ENCODE measurements at places on chromosomes 7 and 10.
A peak's percentile ranks its signal among the peaks of the same experiment; 100 is the strongest.

- peak; percentile 2 for DNase-seq
Measured at GRCh38 chr10:15571575-15571974, 148.1 kb downstream of the ITGA8 start.

DNA sequence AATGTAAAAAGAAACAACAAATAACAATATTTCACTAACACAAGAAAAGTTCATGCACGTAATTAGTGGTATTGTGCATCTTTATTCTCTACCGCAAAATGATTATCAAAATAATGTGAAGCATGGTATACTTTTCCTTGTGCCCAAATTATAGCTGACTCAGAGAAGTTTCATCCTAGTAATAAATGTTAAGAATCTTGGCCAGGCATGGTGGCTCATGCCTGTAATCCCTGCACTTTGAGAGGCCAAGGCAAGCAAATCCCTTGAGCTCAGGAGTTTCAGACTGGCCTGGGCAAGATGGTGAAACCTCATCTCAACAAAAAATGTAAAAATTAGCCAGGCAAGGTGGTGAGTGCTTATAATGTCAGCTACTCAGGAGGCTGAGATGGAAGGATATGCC is 105.0 kb downstream of the KMT2C start:
- DNase-seq: no peak

DNA sequence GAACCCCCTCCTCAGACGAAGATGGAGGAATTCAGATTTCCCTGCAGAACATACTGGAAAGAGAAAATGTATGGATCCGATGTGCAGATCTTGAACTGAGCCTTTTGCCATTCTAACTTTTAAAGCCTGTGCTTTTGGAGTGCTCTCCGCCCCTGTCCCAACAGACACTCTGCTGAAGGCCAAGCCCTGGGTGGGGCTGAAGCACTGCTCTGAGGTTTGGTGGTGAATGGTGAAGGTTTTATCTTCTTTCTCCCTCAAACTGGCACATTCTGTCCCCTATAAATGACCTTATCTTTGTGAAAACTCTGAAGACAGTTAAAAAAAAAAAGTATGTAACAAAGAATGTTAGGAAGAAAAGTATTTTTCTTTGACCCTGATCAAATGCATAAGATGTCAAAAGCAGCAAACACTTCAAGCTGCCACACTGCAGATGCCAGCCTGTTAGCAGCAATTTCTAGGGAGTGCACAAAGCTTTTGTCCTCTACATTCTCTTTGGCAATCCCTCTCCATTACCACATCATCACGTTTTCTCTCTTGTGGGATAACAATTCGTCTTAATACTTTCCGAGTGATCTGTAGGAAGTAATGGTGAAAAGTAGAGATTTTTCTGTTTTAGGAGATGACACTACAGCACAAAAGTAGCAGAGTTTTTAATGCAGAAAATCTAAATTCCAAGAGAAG is 137.3 kb upstream of the CCDC6 start:
- no peak for DNase-seq

DNA sequence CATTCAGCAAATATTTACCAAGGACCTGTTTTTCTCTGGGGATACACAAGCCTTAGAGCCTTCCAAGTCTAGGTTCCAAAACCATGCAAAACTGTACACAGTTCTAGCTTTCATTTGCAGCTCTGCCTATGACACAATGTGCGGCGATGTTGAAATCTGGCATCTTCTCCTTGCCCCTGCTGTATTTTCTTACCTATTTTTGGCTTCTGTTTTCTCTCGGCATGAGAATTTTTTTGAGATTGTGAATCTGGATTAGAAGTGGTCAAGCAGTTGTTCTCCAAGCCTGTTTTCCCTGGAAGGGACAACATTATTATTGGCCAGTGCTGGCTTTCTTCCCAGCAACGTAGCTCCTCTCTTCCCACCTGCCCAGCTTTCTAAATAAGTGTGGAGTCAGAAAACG is 176.3 kb downstream of the CREB5 start:
- DNase-seq: no peak

GRCh38 chr10:124589491-124590041 is 127.9 kb downstream of the LHPP start:
- peak; percentile 35 for DNase-seq

- DNase-seq: no peak
Measured at GRCh38 chr7:132075515-132075914, 500.8 kb downstream of the PLXNA4 start.

- no peak for DNase-seq
Measured at GRCh38 chr7:30660331-30661255, 21.7 kb downstream of the CRHR2 start.

- DNase-seq: no peak
Measured at GRCh38 chr7:72925546-72926120, 738 bp downstream of the POM121 start.

DNA sequence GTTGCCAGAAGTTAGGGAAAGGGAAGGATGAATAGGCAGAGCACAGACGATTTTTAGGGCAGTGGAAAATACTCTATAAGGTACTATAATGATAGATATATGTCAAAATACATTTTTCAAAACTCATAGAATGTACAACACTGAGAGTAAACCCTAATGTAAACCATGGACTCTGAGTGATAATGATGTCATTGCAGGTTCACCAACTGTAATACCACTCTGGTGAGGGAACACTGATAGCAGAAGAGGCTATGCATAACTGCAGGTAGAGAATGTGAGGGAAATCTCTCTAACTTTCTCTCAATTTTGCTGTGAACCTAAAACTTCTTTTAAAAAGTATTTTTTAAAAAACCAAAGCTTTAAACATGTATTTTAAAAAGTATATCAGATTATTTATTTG is 22.1 kb downstream of the POT1 start:
- DNase-seq: no peak

DNA sequence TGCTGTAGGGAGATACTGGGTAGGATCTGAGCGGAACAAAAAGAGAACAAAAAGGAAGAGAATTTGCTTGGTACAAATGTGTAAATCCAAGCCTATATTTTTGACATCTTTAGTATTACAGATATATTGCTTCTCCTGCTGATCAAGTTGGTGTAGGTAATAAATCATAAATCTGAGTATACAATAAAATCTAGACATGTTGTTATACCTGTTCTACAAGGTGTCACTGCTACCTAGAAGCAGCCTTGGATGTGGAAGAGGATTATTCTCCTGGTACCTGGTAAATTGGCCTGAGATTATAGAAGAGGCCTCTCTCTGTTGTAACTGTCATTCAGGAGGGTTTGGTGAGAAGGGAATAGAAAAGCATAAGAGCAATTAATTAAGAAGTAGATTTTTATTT is 89.9 kb upstream of the LSM8 start:
- DNase-seq: no peak

- peak; percentile 36 for DNase-seq
Measured at GRCh38 chr10:88048312-88048711, 184.9 kb downstream of the PTEN start.

DNA sequence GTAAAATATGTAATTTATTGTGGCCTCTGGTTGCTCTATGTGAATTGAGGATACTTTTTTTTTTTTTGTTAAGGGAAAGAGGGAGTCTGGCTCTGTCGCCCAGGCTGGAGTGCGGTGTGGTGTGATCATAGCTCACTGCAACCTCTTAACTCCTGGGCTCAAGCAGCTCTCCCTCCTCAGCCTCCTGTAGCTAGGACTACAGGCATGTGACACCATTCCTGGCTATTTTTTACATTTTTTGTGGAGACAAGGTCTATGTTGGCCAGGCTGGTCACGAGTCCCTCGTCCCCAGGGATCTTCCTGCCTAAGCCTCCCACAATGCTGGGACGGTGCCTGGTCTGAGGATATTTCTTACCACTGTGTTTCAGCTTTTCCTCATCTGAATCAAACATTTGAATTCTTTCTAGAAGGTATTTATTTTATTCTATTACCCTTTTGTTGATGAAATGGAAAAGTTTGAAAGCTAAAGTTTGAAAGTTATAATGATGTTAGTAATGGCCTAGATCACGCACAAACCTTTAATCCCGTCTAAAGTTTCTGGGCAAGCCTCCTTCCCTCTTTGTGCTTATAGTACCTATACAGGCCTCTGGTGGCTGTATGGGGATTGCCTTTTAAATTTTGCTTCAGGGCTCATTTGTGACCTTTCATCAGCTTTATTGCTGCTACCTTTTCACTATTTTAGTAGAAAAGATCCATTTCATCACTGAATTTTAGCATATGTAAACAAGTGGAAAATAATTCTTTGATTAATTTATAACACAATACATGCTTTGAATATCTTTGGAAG is 2.0 kb downstream of the IFRD1 start:
- peak; percentile 39 for DNase-seq

DNA sequence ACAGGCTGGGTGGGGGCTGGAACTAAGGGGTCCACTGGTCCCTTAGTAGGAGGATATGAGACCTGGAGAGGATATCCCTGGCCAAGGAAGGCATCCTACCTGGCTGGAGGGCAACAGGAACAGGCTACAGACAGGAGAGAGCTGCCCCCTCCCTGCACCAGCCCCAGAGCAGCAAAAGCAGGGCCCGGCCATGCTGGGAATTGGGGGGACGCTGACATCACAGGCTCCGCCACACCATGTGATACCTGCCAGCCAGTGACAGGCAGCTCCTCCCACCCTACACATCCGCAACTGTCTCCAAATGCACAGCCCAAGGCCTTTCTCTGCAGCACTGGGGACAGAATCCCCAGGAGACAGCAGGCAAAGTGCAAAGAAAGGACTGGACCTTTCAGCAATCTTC is 100.0 kb downstream of the EBF3 start:
- DNase-seq: no peak

- no peak for DNase-seq
Measured at GRCh38 chr7:83921271-83921940, 272.5 kb upstream of the SEMA3E start.

DNA sequence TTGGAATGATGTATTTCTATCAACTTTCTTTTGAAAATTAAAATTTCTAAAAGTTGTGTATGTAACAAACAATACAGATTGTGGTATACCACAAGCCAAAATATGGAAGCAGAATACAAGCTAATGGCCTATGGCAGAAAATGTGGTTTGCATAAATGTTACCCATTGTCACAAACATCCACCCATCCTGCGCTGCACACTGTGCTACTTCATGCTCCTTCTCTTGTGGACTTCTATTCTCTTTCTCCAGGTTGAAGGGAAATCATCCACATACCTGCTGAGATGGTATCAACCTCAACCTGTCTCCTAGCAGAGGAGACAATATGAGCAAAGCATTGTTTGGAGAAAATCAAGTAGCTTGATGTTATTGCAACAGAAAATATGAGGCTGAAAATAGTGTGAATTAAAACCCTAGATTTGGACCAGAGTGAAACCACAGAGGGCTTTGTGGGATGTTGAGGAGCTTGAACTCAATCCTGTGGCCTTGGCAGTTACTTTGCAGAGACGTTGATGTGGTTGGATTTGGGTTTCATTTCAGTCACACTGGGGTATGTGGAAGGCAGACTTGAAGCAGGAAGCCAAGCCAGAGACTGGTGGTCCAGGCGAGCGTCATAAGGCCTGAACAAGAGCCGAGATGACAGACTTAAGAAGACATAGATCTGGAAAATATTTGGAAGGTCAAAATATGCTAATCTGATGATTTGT is 63.8 kb downstream of the ICA1 start:
- DNase-seq: no peak

DNA sequence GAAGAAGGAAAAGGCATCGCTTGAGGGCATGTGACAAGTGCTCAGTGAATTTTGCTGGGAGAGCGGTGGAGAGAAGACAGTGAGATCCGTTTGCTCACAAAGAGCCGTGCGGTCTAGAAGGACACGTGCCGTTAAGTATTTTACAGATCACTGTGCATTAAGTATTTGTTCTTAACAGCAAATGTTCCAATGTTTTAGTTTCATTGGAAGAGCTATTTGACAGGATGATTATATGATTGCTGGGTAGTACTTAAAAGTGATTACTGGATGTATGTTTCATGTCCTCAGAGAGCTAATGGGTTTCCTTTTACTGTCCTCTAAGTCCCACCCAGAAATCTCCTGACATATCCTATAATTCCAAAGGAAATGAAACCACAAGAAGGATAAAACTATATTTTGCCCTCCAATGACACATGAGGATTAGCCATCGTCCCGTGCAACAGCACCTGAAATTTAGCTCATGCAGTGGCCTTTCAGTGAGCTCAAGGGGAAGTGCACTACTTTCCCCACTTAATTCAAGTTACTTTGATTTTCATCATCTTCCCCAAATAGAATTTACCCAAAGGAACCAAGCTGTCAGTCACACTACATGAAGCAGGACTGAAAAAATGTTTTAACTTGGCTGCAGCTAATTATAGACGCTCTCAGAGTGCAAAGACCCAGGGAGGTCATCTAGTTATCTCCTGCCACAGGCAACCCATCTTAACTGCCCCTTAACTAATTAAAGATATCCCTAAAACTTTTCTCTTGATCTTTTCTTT is 80.3 kb downstream of the KLF6 start:
- DNase-seq: no peak

DNA sequence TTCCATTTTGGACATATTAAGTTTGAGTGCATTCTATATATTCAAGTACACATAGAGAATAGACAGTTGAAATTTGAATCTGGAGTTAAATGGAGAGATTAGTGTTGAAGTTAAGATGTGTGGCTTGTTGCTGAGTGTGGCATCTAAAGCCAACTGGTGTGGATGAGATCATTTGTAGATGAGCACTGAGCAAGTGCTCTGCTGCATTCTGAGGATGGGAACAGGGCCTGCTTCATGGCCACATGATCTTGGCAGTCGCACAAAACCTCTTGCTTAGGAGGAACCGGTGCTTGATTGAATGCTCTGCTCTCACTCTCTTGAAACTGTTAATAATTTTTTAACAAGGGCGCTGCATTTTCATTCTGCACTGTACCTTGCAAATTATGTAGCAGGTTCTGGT is 62.0 kb downstream of the EPDR1 start:
- DNase-seq: no peak

GRCh38 chr10:375815-376505 is 240.7 kb downstream of the ZMYND11 start:
- no peak for DNase-seq

DNA sequence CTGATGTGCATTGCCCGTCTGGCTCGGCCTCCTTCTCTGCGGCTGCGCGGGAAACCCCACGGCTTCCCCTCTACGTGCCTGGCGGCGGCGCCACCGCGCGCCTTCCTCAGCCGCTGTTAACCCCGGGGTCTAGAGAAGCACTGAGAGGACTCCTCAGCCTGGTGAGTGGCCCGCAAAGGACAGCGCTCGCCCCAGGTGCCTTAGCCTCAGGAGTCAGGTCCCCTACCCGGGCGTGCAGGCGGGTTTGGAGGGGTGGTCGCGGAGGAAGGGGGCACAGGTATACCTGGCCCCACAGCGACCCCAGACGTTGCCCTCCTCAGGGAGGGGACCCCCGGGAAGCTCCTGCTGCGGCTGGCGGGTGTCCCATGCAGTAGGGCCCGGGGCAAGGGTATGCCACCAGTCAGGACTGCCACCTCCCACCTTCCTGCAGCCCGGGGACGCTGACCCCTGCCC is 51.0 kb downstream of the ARL5B start:
- no peak for DNase-seq

All from bronchial epithelial cell (primary cell).